ENCODE measurements at places on chromosomes 7 and 10.

DNA sequence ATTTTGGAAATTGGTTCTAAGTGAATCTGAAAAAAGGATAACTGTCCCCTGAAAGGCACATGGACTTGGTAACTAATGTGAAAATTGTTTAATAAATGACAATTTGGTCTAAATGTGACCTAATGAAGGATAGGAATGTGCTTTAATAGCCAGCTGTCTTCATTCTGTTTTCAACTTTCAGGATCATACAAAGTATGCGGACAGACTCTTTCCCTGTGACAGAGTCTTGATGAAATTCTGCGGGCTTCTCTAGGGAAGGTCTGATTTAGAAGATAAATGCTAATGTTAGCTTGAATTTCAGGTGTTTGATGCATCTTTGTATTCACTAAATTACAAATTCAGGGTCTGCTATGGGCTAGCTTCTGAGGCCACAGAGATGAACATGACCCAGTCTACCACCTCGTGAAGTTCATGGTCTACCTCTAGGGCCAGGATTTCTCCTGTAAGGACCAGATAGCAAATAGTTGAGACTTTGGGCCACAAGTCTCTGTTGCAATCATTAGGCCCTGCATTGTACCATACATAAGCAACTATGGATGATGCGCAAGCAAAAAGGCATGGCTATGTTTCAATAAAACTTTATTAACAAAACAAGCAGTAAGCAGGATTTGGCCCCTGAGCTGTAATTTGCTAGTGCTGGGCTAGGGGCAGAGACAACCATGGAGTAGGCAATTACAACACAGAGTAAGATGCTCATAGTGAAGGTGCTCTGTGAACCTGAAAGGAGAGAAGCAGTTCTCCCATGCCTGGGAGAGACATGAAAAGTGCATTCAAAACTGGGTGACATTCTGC is 368.6 kb downstream of the INHBA start:
- no peak for DNase-seq

- no peak for DNase-seq
These were observed 146.7 kb upstream of the TMEM196 start for GRCh38 chr7:19920166-19920565.

DNA sequence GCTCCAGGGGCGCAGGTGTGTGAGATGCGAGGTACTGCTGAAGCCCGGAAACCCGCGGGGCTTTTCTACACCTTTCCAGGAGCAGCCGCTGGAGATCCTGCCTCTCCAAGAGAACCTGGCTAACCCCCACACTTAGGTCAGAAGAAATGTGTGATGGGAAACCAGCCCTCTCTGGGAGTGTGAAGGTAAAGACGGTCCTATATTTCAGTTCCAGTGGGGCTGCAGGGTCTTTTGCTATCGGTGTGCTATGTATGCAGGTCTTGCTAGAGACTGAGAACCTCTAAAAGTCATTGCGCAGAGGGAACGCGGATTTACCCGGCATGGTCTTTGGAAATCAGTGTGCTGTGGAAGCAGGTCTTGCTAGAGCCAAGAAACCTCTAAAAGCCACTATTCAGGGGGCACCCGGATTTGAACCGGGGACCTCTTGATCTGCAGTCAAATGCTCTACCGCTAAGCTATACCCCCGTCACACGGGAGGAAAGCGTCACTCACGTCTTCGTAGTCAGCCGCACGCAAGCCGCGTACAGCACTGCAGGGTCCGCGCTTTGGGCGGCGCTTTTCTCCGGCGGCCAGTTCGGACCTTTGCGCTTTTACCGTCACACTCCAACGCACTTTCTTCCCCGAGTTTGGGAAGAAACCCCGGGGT is 46.0 kb downstream of the ZNF777 start:
- DNase-seq: peak; percentile 64

GRCh38 chr7:131104596-131105293 is 222.9 kb upstream of the MKLN1 start:
- DNase-seq: no peak

- peak; percentile 39 for DNase-seq
These were observed 855 bp downstream of the ATP6V1F start for GRCh38 chr7:128863433-128863989.

DNA sequence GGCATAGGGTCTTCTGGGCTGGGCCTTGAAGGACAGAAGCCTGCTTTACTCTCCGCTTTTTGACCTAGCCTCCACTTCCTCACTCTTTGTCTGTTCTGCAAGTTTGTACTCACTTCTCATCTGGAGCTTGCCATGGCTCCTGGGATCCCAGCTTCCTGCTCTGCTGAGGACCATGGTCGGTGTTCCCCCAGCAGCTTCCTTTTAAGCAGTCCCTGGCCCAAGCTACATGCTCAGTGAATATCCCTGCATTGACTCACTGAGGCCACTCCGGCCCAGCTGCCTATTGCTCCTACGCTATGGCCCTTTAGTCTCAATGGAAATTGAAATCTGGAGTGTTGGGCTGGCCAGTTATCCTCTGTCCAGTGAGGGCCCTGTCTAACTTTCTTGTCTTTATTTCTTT is 427.7 kb downstream of the RPS24 start:
- no peak for DNase-seq

DNA sequence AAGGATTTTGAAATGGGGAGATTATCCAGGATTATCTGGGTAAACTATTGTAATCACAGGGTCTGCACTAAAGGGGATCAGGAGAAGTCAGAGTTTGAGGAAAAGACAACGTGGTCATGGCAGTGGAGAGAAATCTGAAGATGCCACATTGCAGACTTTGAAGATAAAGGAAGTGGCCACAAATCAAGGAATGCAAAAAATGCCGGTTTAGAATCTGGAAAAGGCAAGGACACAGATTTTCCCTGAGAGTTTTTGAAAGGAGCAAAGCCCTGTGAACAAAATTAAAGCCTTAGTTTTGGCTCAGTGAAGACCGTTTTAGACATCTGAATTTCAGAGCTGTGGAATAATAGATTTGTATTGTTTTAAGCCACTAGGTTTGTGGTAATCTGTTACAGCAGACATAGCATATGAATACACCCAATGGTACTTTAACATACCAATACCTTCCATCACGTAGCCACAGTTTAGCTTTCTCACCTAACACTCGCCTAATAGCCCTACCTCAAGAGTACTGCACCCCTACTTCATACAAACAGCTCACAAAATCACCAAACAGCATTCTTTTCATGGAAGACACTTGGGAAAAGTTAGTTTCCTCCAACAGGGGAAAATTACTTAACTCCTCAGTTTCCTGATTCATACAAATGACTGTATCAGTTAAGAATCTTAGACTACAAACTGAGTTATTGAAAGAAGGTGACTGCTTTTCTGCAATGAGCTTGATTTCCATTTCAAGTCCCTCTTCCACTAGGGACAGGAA is 446.5 kb downstream of the INHBA start:
- no peak for DNase-seq

- DNase-seq: no peak
These were observed 49.7 kb upstream of the ADCY1 start for GRCh38 chr7:45524445-45524844.

Measured in CD4-positive, alpha-beta T cell treated with Interleukin-17A for 4 hours (primary cell).